ENCODE measurements at places on chromosomes 1 and 21.

GRCh38 chr1:229762891-229763290, 136.8 kb downstream of the URB2 start:
- DNase-seq = no peak

DNA sequence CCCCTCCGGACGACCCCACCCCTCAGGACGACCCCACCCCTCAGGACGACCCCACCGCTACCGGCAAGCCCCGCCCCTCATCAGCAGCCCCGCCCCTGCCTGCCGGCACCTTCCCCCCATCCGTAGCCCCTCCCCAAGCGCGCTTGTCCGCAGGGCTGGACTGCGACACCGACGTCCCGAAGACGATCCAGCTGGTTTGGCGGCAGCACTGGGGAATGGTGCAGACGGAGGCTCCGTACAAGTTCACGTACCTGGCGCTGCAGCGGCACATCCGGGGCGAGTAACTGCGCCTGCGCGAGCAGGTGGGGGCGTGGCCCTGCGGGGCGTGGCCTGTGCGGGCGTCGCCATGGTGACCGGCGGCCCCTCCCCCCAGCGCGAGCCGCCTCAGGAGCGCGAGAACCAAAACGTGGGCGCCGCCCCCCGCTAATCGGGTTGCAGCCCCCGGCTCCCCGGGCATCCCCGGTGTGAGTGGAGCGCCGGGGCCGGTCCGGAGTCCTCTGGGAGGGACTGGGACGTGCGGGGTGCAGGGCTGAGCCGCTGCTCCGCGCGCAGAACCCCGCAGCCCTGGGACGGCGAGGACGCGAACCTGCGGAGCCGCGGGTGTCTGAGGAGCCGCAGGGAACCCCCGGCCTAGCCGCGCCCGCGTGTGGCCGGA, 4.9 kb downstream of the RNF223 start:
- DNase-seq = peak; percentile 69

- no peak for DNase-seq
These were observed 242.3 kb downstream of the GPATCH2 start for GRCh38 chr1:217388522-217389065.

- DNase-seq = no peak
These were observed 6.0 kb downstream of the S100B start for GRCh38 chr21:46598581-46599572.

DNA sequence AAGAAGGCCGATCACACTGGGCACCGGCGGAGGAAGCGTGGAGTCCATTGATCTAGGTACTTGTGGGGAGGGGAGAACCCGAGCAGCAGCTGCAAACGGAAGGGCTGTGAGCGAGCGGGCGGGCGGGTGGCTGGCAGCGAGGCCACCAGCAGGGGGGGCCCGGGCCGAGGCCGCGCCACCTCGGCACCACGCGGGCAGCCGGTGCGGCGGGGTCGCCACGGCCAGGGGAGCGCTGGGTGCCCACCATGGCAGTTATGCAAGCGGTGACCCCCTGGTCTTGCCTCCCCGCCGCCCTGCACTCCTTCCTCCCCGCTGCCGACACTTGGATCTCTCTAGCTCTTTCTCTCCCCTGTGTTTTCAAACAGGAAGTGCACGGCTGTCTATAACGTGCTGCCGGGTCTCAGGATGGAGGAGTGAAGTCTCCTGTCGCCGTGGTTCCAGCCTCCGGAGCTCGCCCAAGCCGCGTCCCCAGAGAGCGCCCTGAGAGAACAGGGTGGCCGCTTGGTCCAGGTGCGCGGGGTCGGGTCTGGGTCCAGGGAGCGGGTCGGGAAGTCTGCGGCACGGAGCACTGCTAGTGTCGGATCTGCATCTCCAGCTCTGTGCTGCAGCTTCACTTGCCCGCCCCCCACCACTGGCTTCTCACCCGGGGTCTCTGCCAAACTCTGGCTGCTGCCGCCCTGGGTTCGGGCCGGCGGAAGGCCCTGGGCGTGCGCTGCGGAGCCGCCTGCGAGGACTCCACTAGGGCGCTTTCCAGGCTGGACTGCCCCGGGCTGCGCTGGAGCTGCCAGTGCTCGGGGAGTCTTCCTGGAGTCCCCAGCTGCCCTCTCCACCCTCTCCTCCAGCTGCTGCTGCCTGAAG, 22.7 kb downstream of the LRRC8D start:
- peak; percentile 77 for DNase-seq

GRCh38 chr1:16721871-16722641, 18.3 kb upstream of the RNU1-4 start:
- no peak for DNase-seq

- no peak for DNase-seq
These were observed 30.3 kb downstream of the UBR4 start for GRCh38 chr1:19179597-19180264.

GRCh38 chr1:163082971-163083370, 13.8 kb downstream of the RGS4 start:
- no peak for DNase-seq

- DNase-seq = no peak
These were observed 155.1 kb downstream of the IGSF21 start for GRCh38 chr1:18262726-18263125.

DNA sequence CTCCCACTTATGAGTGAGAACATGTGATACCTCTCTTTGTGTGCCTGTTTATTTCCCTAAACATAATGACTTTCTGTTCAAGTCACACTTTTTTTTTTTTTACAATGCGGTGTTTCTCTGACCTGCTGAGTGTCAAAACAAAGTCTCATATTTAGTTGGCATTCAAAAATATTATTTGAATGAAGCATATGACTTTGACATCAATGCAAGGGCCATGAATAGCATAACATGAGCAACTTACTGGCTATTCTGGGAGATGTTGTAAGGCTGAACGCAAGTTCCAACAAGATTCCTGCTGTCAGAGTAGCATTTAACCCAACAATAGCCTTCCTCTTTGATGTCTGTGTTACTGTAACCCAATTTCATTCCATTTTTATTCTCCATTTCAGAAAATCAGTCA, 2.0 kb upstream of the KRTAP19-1 start:
- DNase-seq = no peak

- DNase-seq = no peak
These were observed 588 bp upstream of the WNT3A start for GRCh38 chr1:228006034-228006785.

- DNase-seq = no peak
These were observed 4.1 kb downstream of the S100A2 start for GRCh38 chr1:153561466-153561985.

Measured in NCI-H1105 treated with DMSO at 0.1 percent for 48 hours (cell line).